ENCODE measurements at places on chromosomes 5 and 9. TPM values are rescaled to one million over a fixed set of nuclear protein-coding genes. Genes with fewer than 3 reads are reported as not detected.
A peak's percentile ranks its signal among the peaks of the same experiment; 100 is the strongest.

Gene GPR151
- total RNA-seq, result not detected

Gene SPINK7
- not detected for total RNA-seq

- peak within 1 kb of the TSS; percentile 73 for H3K4me3 ChIP-seq
- DNase-seq, result peak; percentile 82
- no peaks in the 10 kb centered on the region for H3K4me1 ChIP-seq
Observed at GRCh38 chr5:141338538-141339306, at the start of gene PCDHGA2. Gene PCDHGA2, plus strand, starts transcription at chr5:141338760.

- H3K36me3 ChIP-seq, result no peaks in the 10 kb centered on the region
- no peak for DNase-seq
- H3K27ac ChIP-seq, result no peak overlapping the region
- no peak overlapping the region for H3K4me3 ChIP-seq
- H3K4me1 ChIP-seq, result peaks cover 7% of the 10 kb centered on the region
Observed at GRCh38 chr9:86801246-86801645, 146.1 kb downstream of the GAS1 start.

Data from osteoblast (primary cell).